MG63 (cell line): ENCODE measurements at places on chromosomes 5 and 9. TPM values are rescaled to one million over a fixed set of nuclear protein-coding genes. Genes with fewer than 3 reads are reported as not detected.

IL5 gene
- total RNA-seq, result not detected in 2 replicates

CPLANE1 gene
- 5.2 and 6.5 TPM in 2 replicates for total RNA-seq

GDNF gene
- not detected in 2 replicates for total RNA-seq

IL7R gene
- 3.4 and 3.6 TPM in 2 replicates for total RNA-seq

SLC31A1 gene
- 13.9 and 14.7 TPM in 2 replicates for total RNA-seq

TOPORS gene
- 7.8 and 9.4 TPM in 2 replicates for total RNA-seq

ADRB2 gene
- 5.3 and 12.9 TPM in 2 replicates for total RNA-seq

FSTL4 gene
- not detected in 2 replicates for total RNA-seq

TNFSF8 gene
- not detected in 2 replicates for total RNA-seq

LURAP1L gene
- 67.0 and 69.9 TPM in 2 replicates for total RNA-seq

SPINK7 gene
- not detected in 2 replicates for total RNA-seq

IDNK gene
- 1.2 and 4.6 TPM in 2 replicates for total RNA-seq

DCANP1 gene
- not detected in 2 replicates for total RNA-seq

SV2C gene
- total RNA-seq, result not detected in 2 replicates
